Fibroblast of skin of right biceps (primary cell): ENCODE measurements at places on chromosomes 16 and 17.

GRCh38 chr16:3573146-3573815, 3.9 kb downstream of the NLRC3 start:
- DNase-seq: no peak

GRCh38 chr16:68346892-68347480, 36.2 kb downstream of the PRMT7 start:
- DNase-seq: no peak

DNA sequence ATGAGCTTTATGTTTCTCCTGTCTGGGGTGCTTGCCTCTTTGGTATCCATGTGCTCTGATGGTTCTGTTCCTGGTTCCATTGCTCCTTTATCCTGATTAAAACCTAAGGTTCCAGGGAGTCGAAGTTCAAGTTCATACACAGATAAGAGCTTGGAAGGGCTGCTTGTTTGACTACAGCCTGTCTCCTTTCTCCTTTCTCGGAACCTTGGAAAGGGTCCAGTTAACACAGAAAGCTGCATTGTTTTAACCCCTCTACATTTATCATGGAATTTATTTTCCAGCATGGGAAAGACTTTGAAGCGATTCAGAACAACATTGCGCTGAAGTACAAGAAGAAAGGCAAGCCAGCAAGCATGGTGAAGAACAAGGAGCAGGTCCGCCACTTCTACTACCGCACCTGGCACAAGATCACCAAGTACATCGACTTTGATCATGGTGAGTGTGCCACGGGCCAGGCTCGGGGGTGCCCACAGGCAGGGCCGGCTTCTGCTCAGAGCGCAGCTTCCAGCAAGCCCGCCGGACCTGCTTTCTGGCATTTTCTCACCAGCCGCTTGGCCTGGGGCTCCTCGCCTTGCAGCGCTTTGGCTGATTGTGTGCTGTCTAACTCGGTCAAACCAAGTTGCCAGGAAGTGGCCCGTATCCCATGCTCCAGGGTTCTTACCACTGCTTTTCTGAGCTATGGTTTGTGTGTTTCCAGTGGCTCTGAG, 19.9 kb downstream of the CRAMP1 start:
- no peak for DNase-seq

DNA sequence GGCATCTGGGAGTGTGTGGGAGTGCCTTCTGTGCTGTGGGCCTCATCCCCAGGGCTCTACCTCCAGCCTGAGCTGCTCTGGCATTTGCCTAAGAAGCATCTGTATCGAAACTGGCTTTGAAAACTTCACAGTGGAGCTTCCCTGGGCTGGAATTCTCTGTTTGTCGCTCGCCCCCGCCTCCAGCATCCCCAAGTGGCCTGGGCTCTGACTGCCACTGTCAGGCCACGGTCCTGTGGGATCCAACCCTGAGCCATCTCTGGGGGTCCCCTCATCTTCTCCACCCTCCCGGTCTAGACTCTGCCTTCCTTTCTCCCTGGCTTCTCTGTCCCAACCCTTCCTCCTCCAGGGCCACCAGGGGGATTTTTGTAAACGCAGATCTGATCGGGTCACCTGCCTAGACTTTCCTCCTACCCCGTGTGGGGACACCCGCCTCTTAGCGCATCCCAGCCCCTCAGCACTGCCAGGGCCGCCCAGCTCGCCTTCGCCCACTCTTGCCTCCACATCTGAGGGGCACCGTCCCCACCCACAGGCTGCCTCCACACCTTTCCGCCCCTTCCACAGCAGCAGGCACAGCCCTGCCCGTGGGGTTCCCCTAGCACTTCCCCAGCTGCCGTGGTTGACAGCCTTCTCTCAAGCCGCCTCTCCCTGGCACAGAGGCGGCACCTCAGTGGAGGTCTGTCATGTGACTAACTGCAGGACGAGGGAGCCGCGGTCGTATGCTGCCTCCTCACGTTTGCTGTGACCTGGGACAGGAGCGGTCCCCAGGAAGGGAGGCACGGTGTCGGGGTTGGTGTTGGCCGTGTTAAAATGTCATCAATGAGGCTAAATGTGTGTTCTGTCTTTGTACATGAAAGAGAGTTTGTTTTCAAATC, 12.0 kb downstream of the TBC1D24 start:
- DNase-seq: peak; percentile 26

- no peak for DNase-seq
Measured at GRCh38 chr16:77553130-77553529, 118.3 kb upstream of the ADAMTS18 start.

- DNase-seq: peak; percentile 87
Measured at GRCh38 chr16:72493716-72494415, 321.9 kb upstream of the PMFBP1 start.

DNA sequence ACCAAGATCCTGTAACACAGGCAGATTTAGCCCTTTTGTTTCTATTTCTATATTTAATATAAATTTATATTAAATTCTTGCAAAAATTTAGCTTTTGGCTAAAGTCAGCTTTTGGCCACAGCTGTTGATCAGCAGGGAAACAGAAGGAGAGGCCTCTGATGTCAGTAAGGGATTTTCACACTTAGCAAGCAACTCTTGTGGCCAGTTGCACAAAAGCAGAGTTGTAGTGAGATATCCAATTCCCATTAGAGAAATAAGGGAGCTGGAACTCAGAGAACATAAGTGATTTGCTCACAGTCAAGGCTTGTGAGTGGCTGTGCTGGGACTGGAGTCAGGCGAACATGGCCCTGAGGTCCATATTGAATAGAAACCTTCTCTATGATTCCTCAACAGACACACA, 16.7 kb upstream of the HEATR6 start:
- no peak for DNase-seq

GRCh38 chr16:80105160-80105559, 435.6 kb upstream of the DYNLRB2 start:
- DNase-seq: peak; percentile 72

DNA sequence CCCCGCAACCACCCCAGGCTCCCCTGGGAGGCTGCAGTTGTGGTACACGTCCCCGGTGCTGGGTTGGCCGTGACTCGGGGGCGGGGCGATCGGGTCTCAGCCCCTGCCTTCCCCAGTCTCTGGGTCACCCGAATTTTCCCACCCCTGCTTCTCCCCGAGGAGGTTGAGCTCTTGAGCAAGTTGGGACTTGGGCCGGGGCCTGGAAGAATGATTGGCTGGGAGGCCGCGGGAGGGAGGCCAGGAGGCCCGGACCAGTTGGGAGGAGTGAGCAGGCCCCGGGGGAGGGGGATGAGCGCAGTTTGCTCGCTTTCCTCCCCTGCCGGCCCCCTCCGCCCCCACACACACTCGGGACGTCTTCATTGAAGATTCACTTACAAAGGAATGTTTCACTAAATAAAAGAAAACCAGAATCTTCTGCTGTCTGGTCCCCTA, 4.5 kb upstream of the HEXIM1 start:
- DNase-seq: peak; percentile 92

DNA sequence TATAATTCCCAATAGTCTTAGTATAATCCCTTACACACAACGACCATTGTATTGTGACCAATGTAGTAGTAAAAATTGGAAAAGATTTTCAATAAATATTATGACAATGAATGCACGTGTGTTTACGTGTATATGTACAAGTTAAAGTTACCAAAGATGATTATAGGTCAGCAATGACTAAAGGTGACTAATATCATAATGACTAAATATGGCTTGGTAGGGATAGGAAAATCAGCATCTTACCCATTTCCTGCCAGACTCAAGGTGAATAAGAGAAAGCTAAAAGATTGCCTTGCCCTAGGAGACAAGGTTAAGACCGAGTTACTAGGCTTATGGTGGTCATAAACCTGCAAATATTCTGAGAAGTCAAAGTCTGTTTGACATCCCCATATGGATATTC, 34.4 kb downstream of the CPD start:
- peak; percentile 36 for DNase-seq

DNA sequence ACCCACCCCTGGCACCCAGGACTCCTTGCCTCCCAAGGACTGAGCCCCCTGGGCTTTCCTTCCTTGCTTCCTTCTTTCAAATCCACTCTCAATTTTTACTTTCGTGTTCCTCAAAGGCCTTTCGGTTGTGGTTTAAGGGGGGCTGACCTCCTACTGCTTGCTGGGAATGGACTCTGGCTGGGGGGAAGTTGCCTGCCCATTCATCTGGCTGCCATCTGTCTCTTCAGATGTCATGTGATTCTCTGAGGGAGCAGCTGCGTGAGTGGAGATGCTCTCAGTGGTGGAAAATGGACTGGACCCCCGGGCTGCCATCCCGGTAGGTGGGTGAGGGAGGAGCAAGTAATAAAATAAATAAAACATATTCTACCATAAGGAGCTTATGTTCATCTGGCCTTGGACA, 93.8 kb upstream of the RPRML start:
- DNase-seq: peak; percentile 6

DNA sequence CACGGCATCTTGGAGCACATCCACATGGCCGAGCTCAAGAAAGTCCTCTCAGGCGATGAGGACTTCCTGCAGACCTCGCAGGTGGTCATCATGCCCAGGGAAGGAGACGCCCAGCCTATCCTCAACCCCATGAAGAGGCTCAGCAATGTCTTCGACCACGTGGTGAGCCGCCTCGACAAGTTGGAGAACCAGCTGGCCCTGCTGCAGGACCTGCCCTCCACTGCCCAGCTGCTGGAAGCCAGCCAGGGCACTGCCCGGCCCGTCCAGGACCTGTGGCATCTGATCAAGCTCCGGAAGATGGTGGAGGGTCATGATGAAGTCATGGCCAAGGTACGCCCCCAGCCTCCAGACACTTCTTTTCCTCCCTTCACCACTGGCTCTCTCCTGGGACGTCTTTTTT, 440 bp downstream of the C16orf96 start:
- DNase-seq: no peak

DNA sequence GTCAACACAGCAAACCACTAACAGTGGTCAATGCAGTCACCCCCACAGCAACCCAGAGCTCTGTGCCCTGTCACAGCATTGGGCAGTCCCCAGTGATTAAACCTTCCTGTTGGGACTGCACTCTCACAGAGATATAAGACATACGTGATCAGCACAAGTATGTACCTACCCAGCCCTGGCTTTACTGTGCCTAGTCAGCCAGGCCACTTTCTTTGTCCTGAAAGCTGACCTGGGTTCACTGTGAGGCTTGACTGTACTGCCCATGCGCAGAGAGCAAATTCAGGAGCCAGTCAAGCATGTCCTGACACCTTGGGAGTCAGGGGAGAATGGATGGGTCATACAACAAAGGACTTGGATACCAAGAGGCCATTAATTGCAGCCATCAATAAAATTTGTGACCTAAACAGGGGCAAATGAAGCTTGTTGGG, 10.9 kb upstream of the TMEM170A start:
- no peak for DNase-seq

DNA sequence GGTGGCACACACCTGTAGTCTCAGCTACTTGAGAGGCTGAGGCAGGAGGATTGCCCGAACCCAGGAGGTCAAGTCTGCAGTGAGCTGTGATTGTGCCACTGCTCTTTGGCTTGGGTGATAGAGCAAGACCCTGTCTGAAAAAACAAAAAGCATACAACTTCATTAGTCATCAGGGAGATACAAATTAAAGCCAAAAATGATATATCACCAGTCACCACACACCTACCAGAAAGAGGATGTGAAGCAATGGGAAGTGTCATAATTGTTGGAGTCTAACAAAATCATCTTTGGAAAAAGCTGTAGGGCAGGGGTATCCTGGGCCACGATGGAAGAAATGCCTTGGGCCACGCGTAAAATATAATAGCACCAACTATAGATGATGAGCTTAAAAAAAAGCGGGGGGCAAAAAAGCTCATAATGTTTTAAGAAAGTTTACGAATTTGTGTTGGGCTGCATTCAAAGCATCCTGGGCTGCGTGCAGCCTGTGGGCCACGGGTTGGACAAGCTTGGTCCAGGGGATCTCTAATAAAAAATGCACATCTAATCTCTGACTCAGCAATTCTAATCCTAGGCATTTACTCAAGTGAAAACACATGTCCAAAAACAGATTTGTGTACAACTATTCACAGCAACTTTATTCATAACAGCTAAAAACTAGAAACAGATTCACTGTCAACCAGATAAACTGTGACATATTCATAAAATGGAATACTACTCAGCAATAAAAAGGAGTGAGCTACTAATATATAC, 65.9 kb downstream of the HIC1 start:
- peak; percentile 73 for DNase-seq

DNA sequence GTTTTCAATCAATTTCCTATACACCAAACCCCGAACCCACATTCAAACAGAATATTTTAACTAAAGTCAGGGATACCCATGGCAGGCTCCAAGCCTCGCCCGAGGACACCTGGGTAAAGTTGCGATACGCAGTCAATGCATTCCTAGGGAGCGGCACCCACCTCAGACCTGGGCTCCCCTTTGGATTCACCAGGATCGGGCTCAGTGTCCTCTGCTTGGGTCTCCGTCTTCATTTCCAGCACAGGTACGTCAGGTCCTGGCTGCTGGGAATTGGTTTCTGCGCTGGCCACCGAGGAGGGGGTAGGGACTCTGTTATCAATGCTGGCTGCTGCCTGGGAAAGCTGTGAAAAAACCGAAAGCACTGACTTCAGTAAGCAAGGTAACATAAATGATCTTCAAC, 51.7 kb upstream of the TRAP1 start:
- no peak for DNase-seq

DNA sequence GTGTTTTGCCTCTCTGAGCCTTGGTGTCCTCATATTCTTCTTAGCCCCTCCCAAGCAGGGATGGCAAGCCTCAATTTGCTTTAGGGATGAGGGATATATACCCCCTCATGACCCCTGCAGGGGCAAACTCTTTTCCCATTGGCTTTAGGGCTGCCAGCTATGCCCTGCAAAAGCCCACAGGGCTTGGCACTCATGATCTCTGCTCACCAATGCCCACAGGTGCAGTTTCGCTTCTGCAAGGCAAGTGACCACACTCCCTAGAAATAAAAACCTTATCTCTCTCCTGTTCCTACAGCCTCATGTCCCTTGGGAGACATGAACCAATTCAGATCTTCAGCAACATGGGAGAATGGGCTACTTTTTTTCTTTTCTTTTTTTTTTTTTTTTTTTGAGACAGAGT, 8.8 kb downstream of the BEAN1 start:
- no peak for DNase-seq

DNA sequence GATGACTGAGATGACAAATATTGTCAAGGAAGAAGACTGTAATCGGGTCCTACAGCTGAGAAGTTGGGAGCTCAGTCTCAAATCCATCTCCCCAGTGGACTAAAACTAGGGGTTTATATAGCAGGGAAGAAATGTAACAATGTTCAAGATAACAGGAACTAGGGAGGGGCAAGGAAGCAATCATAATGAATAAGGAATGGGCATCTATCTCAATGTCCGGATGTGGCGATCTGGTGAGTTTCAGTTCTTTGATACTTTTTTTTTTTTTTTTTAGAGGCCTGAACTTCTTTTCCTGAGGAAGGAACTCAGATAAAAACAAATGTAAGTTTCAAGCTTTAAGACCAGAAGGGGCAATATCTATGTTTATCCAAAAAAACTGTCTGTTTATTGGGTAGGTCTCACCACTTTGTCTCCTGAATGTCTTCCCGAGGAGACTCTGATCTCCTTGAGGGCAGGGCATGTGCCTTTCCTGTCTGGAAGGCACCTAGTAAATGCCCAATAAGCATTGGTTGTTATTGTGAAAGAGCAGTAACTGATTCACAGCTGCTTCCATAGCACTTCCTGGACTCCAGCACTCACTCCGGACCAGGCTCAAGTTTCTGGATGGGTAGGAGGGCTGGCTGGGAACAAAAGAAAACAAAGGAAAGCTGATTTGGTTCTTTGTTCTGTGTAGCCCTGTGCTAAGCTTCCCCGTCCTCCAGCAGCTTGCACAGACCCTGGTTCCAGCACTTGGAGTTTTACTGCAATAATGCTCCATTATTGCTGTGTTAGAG, 51.9 kb downstream of the MEOX1 start:
- no peak for DNase-seq
